ENCODE measurements at places on chromosomes 12 and 14.

DNA sequence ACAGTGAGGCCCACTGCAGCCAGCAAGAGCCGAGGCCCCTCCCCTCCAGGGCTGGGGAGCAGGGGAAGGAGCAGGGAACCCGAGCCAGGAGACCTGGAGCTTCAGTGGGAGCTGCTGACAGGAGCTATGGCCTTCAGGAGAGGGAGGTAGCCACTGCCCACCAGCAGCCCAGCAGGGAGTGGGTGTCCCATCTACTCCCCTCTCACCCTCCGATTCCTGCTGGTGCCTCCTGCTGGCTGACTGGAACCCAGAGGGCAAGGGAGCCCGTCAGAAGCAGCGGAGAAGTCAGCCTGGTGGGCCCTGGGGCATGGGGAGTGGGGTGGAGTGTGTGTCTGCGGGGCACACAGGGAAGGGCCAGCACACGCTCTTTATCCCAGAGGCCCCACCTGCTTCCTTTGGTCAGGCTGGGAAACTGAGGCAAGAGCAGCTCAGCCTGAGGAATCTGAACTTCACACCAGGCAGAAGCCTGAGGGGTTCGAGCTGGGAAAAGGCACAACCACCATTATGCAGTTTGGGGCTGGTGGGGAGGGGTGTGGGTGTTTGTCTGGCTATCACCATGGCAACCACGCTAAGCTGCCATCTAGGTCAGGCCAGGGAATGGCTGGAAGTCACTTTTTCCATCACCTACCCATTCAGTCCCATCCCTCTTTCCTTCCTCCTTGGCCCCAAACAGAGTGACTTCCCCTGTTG lies 36.8 kb upstream of the PLEKHG6 start:
- DNase-seq: no peak

GRCh38 chr14:50399251-50400032 lies 2.8 kb upstream of the CDKL1 start:
- DNase-seq: no peak

DNA sequence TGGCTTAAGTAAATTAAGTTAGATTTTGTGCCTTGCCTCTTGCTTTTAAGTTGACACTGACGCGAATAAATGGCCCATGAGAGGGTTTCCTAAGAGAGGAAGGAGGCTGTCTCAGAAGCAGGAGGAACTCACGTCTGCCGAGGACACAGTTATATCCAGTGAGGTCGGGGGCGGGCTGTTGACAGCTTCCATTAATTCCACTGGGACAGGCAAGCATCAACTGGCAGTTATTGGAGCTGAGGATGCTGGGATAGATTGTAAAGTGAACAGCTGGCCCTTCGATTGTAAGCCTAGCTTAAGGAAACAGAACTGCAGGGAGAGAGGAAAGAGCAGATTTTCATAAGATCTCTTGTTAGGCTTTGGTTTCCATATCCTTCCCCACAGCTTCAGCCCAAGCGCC lies 399.2 kb downstream of the IPO8 start:
- DNase-seq: no peak

- DNase-seq: no peak
Observed at GRCh38 chr14:96071561-96071960, 32.4 kb downstream of the C14orf132 start.

GRCh38 chr14:95652690-95653089 lies 33.5 kb upstream of the TCL1B start:
- DNase-seq: no peak

DNA sequence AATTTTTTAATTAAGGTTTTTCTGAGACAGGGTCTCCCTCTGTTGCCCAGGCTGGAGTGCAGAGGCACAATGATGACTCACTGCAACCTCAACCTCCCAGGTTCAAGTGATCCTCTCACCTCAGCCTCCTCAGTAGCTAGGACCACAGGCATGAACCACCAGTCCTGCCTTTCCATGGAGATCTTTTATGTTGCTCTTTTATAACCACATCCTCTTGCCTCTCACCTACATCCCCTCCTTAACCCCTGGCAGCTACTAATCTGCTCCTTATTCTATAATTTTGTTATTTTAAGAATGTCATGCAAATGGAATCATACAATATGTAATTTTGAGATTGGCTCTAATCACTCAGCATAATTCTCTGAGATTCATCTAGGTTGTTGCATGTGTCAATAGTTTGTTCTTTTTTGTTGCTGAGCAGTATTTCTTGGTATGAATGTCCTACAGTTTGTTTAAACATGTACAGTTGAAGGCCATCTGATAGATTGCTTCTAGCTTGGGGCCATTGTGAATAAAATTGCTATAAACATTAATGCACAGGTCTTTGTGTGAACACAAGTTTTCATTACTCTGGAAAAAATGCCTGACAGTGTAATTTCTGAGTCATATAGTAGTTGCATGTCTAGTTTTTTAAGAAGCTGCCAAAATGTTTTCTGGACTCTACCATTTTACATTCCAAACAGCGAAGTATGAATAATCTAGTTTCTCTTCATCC lies 249.2 kb upstream of the AMIGO2 start:
- DNase-seq: no peak

- peak; percentile 31 for DNase-seq
Observed at GRCh38 chr12:57127101-57127725, 1.1 kb upstream of the LRP1 start.

DNA sequence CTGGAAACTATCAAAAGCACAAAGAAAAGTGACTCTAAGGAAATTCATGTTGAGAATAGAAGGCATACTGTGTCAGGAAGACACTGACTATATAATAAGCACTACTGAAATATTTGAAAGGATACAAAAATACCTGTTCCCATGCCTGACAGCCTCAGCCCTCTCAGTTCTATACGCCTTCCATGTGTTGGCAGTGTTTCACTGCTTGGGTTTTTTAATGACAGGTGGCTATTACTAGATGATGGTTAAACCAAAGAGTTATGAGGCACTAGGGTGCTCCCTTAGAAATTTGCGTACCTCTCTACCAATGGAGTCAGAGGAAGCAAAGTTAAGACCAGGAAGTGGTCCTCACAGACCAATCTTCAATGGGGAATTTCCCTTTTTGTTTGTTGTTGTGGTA lies 25.6 kb upstream of the SLC5A8 start:
- DNase-seq: no peak

GRCh38 chr12:100797786-100798185 lies 3.2 kb downstream of the ANO4 start:
- DNase-seq: no peak

- no peak for DNase-seq
Observed at GRCh38 chr12:2355604-2356003, 302.8 kb downstream of the CACNA1C start.

DNA sequence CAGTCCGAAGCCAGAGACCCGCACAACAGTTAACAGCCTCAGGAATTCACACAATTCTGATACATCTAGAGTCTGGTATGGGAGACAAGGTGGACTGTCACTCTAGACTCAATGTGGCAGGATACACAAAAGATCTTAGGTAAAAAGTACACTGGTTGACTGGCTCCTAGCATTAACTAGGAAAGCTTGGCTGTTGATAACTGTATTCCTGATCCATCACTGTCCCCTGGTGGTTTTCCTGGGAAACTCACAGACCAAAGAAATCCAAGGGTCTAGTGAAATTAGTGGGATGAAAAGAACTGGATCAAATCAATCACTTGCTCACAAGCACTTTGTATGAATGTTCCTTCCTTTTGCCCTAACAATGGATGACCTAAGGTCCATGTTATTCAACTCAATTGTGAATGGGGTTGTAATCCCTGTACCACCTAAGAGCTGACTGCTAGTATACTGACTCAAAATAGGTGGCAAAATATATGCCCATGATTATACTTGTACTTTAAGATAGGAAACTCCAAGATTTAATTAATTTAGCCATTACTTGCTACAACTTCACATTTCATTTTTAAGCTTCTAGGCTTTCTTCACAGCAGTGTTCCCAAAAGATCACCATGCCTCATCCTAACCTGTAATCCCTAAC lies 14.0 kb downstream of the NPC2 start:
- no peak for DNase-seq

DNA sequence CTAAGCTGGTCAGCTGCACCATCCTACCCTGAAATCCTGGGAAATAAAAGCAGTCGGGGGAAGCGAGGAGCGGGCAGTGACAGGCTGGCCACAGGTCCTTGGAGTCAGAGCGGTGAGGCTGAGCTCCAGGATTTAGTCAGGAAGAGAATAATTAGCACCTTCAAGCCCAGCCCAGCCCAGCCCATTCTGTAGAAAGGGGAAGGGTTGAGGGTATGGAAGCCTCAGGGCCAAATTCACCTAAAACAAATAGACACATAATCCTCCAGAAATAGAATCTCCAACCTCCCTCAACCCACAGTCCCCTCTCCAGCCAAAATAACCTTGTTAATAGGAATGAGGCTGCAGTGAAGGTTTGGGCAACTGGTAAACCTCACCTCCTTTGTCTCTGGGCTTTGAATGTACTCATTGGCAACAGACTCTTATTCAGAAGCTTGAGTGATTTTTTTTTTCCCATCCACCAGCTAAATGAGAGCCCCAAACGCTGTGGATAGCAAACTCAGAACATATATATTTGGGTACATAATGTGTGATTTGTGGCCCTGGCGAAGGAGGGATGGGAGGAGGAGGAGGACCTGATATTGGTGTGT lies 334.1 kb downstream of the DPF3 start:
- no peak for DNase-seq

DNA sequence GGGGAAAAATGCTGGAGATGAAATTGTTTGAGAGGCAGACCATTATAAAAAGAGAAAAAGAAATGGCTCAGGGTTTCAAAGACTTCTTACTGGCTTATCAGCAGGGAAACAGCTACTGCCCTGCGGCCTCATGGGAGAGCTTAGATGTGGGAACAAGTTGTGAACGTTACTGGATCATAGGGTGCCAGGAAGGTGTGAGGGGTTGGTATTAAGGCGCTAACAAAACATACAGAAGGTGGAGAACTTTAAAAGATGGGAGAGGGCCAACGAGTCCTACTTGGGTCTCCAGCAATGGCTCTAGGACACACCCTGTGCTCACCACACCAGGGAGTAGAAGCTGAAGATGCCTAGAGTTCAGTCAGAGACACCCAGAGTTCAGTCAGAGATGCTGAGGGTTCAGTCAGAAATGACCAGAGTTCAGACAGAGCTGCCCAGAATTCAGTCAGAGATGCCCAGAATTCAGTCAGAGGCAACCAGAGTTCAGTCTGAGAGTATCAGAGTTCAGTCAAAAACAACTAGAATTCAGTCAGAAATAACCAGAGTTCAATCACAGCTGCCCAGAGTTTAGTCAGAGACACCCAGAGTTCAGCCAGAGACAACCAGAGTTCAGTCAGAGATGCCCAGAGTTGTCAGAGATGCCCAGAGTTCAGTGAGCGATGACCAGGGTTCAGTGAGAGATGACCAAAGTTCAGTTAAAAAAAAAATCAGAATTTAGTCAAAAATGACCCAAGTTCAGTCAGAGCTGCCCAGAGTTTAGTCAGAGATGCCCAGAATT lies 1103.6 kb downstream of the BCL11B start:
- no peak for DNase-seq

All from T-helper 9 cell (primary cell).